ENCODE measurements at places on chromosomes 13 and 19.

DNA sequence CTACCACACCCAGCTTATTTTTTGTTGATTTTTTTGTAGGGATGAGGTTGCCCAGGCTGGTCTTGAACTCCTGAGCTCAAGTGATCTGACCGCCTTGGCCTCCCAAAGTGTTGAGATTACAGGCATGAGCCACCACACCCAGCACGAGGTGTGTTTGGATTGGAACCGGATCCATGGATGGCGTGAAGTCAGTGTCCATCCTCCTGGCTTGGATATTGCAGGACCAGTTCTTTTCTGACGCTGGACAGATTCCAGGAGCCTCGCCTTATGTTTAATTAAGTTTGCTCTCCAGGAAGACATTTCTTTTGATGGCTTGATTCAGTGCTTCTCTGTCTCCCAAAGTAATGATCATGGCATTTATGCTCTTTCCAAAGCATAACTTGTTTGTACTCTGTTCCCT lies 14.4 kb upstream of the RFXAP start:
- DNase-seq, result no peak

GRCh38 chr13:100546713-100547405 lies 41.7 kb downstream of the GGACT start:
- no peak for DNase-seq

GRCh38 chr19:30060531-30061222 lies 118.6 kb downstream of the URI1 start:
- peak; percentile 29 for DNase-seq

DNA sequence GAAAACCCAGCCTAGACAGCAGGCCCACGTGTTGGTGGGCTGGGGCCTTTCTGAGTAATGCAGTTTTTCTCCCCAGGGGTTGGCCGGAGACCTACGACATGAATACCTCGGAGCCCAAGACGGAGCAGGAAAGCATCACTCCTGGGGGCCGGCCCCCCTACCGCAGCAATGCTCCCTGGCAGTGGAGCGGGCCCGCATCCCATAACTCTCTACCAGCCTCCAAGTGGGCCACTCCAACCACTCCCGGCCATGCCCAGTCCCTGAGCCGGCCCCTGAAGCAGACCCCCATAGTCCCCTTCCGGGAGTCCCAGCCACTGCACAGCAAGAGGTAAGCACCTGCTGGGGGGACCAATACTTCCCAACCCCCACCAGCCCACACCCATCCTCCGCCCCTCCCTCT lies 82.9 kb downstream of the DPF1 start:
- no peak for DNase-seq

GRCh38 chr19:29928831-29929230 lies 13.2 kb upstream of the URI1 start:
- no peak for DNase-seq

DNA sequence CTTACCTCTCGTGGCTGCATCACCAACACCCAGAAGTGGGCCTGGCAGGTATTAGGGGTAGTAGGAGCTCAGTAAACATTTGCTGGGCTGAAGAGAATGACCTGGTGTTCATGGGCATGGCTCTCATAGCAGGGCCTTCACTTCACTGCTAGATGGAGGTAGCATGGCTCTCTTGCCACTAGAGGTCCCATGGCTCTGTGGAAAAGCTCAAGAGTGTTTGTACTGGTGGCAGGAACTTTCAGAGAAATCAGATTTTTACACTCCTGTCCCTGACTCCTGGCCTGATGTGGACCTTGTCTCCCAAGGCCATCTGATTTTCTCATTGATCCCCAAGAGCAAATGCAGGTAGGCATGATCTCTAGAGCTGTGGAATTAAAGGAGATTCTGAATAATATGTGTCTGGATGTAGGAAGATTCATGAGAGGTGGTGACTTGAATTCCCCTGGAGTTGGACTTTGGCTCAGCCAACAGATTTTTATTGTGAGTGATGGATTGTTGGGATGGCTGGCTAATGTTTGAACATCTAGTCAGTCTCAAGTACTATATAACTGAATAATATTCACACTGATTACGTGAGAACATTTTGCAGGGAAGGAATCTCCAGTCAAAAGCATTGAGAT lies 5.7 kb downstream of the ZNF574 start:
- no peak for DNase-seq

- no peak for DNase-seq
Observed at GRCh38 chr13:102035969-102036368, 365.9 kb downstream of the FGF14 start.

- no peak for DNase-seq
Observed at GRCh38 chr13:73055813-73056564, 2.8 kb upstream of the KLF5 start.

DNA sequence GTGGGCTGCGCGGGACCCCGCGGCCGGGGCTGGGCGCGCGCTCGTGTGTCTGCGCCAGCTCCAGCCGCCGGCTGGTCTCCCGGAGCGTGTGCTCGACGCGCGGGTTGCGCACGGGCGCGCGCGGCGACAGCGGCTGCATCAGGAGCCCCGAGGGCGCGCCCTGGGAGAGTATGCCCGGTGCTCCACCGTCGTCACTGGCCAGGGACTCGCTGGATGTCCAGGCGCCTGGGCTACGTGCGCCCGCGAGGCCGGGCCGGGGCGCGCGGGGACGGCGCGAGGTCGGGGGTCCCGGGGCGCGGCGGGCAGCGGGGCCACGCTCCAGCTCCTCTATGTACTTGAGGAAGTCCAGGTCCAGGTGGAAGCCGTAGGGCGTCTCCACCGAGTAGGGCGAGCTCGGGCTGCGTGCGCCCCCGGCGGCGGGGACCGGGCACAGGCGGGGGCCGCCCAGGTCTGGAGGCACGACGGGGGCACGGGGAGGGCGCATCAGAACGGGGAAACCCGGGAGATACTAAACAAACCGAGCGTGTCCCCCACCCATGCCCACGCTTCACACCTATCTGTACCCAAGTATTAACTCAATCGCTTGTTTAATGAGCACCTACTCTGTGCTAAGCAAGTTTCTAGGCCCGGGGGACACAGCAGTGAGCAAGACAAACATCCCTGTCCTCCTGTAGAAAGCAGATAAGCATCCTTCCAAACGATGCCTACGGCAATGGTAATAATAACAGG lies 7.6 kb downstream of the KANK3 start:
- peak; percentile 59 for DNase-seq

DNA sequence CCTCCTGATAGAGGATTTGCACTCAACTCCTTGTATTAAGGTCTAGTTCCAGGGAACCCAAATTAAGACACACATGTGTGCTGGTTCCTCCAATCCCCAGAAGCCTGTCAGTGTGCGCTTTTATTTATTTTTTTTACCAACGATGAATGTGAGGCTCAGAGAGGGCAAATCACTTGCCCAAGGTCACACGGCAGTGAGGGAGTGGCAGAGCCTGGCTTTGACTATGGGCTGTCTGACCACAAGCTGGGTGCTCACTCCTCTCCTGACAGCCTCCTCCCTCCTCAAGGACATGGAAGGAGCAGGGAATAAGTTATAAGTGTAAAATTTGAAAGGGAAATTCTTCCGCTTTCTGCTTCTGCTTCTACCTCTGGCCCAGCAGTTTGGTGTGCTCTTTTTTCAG lies 48.9 kb downstream of the CYP4F22 start:
- DNase-seq, result no peak

- no peak for DNase-seq
Observed at GRCh38 chr13:90201202-90201601, 1146.3 kb upstream of the MIR17HG start.

DNA sequence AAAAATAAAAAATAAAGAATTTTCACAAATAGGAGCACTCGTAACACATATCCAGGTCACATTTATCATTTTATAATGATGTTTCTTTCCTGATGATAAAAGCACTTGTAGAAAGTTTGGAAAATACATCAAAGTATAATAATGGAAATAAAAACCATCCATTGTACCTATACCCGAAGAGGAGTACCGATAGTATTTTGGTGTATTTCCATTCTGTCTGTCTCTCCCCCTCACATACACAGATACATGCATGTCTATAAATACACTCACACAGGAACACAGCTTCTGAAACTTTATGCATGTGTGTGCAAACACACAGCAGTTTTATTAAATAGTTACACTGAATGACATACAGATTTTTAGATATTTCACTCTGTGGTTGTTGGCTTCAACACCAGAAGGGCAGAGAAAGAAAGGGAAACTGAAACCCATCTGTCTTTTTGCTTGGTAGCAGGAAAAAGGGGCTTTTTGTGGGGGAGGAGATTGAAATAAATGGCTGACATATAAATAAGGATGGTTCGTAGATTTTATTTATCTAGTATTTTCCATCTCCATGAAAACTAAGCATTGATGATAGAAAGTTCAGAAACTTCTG lies 114.8 kb downstream of the LRCH1 start:
- no peak for DNase-seq

DNA sequence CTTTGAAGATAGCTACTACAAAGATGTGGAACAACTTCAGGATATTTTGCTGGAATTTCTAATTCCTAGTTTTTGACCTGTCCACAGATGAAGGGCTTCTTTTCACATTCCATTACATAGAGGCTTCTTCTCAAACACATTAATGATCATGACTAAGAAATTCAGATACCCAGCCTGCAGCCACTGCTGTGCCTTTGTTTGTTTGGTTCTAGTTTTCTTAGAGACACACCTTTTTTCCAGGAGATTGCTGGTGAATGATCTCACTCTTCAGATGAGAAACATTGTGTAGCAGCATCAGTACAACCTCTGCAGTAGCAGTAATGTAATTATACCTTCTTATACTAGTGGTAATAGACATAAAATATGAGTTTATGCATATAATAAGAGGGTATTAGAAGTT lies 5.0 kb downstream of the TDRD3 start:
- DNase-seq, result no peak

DNA sequence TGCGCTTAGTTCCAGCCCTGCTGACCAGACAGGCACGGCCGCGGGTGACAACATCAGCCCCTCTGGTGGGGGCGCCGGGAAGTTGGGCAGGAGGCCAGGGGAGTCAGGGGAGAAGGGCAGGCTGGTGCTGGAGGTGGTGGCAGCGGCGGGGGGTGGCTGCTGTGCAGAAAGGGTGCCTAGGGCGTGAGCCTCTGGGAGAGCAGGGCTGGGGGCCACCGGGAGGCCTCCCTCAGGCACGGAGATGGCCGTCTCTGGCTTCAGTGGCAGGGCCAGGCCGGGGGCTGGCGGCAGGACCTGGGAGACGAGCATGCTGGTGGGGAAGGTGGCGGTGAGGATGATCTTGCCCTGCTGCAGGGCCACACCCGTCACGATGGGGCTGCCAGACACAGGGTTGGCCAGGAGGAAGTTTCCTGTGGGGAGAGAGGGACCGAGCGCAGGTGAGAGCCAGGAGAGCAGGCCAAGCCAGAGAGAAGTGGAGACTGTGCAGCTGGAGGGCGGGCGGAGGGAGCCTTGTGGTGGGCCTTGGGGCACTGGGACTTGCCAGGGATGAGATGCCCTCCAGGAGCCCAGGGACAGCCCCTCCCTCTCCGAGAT lies 3.3 kb downstream of the SIX5 start:
- DNase-seq, result no peak

DNA sequence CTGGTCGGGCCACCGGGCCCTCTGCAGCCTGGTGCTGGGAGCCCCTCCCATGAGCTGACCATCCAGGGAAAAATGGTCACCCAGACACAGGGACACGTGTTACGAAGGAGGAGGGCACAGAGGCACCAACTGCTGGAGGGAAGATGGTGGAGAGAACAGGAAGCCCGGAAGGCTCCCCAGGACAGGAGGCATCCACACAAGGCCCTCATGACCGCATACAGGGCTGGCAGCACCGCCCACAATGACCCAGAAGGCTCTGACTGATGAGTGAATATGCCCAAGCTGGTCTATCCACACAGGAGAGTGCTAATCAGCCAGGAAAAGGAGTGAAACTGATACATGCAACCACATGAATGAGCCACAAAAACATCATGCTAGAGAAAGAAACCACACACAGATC lies 14.0 kb upstream of the TMEM86B start:
- no peak for DNase-seq

GRCh38 chr13:89541091-89542030 lies 1806.1 kb upstream of the MIR17HG start:
- no peak for DNase-seq

DNA sequence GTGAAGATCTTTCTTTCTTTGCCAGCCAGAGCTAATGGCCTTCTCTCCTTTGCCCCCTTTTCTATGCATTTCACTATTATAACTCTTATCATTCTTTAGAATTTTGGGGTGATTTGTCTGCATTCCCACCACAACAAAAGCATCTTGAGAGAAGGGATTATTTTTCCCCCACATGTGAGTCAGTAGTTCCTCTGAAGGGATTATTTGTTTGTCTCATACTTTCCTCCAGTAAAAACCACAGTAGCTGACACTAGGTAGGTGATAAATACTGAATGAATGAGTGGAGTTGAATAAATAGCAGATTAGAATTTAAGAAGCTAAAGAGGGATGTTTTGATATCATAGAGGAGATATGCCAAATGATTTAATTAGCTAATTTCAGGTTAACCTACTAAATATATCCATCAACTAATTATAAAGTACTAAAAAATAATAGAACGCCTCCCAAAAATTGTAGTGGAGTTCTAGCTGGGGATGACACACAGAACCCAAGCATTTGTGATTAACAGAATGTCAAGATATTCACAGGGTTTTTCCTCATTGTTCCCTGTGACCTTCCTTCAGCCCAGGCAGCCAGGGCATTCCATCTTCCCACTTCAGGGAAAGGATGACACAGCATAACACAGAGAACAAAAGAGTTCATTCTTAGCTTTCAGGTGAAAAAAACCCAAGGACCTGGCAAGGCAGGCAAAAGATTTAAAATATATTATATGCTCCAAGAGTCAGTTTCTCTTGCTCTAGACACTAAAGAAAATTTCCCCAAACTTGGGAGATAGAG lies 3.5 kb upstream of the TBC1D4 start:
- DNase-seq, result no peak

- DNase-seq, result peak; percentile 50
Observed at GRCh38 chr13:100510208-100510957, 78.2 kb downstream of the GGACT start.

DNA sequence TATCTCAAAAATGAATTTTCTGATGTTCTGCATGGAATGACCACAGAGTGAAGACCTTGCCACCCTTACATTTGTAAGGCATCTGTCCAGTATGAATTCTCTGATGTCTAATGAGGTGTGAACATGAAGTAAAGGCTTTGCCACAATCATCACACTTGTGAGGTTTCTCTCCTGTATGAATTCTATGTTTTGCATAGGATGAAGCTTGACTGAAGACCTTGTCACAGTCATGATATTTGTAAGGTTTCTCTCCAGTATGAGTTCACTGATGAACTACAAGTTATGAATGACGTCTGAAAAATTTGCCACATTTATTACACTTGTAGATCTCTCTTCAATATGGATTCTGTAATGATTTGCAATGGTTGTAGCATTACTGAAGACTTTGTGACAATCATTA lies 13.3 kb downstream of the ZNF816 start:
- DNase-seq, result no peak

DNA sequence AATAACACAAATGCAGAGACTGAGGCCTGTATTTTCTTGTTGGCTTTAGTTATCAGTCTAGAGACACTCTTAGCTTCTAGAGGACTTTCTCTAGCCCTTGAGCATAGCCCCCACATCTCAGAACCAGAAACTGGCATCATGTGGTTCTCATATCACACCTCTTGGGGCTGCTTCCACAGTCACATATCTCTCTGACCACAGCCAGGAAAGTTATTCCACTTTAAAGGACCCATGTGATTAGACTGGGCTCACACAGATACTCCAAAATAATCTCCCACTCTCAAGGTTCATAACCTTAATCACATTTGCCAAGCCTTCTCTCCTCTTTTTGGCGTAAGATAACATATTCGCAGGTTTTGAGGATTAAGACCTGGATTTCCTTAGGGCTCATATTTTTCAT lies 846.9 kb upstream of the MIR17HG start:
- no peak for DNase-seq

Data from WTC11 (cell line).